ENCODE measurements at places on chromosomes 12 and 14. TPM values are rescaled to one million over a fixed set of nuclear protein-coding genes. Genes with fewer than 3 reads are reported as not detected.

Gene DPF3
- 0.83 TPM for total RNA-seq

Gene AVPR1A
- 6.7 TPM for total RNA-seq

Gene PPP4R4
- 0.34 TPM for total RNA-seq

Gene CCDC197
- total RNA-seq, result not detected

Gene SDR9C7
- 0.40 TPM for total RNA-seq

Gene PLCZ1
- 0.83 TPM for total RNA-seq

Gene PARP2
- 6.5 TPM for total RNA-seq

Gene HVCN1
- 5.4 TPM for total RNA-seq

Gene FIGNL2
- 0.33 TPM for total RNA-seq

Gene TEX22
- total RNA-seq, result 0.17 TPM

Gene CLEC4A
- total RNA-seq, result 0.58 TPM

DNA sequence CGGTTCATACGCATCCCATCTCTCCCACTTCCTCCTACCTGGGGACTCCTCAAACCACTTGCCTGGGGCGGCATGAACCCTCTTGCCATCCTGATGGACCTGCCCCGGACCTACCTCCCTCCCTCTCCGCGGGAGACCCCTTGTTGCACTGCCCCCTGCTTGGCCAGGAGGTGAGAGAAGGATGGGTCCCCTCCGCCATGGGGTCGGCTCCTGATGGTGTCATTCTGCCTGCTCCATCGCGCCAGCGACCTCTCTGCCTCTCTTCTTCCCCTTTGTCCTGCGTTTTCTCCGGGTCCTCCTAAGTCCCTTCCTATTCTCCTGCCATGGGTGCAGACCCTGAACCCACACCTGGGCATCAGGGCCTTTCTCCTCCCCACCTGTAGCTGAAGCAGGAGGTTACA is 3.6 kb downstream of the WNT1 start:
- no peak for DNase-seq

DNA sequence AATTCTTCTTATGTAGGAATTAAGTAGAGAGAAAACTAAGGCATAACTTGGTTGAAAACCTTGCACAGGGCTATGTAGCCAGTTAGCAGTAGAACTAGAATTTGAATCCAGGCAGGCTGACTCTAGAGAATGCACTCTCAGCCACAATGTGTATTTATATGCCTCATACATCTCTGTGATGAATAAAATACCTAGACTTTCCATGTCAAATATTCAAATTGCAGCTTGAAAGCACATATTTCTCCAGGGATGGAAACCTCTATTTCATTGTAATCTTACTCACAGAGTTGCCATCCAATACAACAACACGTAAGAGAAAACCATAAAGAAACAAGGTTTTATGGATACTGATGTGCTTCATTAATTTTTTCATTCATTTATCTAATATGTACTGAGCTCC is 256.0 kb upstream of the FLRT2 start:
- no peak for DNase-seq

- no peak for DNase-seq
These were observed 94.9 kb downstream of the NAV3 start for GRCh38 chr12:77925536-77926108.

DNA sequence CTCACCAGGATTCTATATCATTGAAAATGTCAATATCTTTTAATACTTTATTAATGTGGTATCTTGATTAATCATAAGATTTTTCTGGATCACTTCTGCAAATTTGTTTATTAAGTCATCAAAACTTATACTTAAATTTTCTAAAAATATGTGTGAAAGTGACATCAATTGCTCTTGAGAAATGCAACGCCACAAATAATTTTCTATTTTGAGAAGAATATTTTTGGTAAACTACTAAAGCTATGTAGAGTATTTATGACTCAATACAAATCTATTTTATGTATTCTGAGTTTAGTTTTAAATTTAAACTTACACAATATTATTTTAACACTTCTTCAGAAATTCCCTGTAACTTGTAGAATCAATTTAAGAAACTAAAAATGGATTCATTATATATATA is 263.3 kb downstream of the RASSF9 start:
- no peak for DNase-seq

- no peak for DNase-seq
These were observed 24.6 kb upstream of the UBC start for GRCh38 chr12:124939079-124939420.

DNA sequence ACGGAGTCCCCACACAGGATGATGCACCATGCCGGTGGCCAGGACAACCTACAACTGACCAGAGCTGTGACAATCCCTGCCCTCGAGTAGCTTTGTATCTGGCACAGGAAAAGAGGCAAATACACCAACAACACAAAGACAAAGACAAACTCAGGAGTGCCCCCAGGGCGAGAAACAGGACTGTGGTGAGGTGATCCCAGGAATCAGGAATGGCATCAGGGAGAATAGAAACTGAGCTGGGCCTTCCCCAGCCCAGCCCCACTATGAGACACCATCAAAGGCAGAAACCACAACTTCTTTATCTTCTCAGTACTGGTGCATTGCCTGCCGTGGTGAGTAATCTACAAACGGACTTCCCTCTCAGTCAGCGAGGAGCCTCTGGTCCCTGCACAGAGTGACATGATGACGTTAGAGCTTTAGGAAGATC is 157.7 kb downstream of the TTC7B start:
- DNase-seq, result no peak

DNA sequence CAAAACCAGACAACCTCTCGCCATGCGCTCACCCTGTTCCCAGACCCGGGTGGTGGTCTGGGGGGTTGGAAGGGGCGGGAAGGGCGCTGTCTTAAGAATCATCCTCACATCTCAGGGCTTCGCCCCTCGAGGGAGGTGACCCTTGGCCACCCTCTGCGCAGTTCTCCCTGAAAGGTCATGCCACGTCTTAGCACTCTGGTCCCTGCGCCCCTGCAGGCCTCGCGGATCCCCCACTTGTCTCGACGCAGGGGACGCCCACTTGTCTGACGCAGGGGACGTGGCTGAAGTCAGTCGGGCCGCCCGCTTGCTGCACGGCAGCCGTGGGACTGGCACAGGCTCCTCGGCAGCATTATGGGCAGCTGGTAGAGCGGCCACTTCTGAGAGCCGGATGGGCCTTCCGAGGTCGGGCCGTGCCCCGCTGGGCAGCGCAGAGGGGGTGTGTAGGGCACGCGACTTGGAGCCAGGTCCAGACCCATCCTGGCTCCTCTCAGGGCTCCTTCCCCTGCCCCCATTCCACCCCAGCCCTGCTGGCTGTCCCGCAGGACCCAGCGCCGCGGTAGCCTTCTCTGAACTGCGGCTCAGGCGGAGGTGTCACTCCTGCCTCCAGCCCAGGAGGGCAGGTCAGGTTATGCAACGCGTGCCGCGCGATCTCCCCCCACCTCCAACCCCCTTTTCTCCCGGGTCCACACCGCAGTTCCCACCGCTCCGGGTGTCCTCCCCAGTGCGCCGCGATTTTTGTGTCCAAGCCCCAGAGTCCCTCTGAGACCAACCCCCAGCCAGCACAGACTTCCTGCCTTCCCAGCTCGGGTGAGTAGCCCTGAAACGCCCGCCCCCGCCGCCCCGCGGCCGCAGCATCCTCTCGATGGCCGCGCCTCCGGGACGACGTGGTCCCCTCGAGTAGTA is 40.9 kb upstream of the CAPRIN2 start:
- no peak for DNase-seq

GRCh38 chr14:94025720-94026119 is 420 bp upstream of the OTUB2 start:
- no peak for DNase-seq

- no peak for DNase-seq
These were observed 17.4 kb upstream of the KRT7 start for GRCh38 chr12:52215587-52216031.

DNA sequence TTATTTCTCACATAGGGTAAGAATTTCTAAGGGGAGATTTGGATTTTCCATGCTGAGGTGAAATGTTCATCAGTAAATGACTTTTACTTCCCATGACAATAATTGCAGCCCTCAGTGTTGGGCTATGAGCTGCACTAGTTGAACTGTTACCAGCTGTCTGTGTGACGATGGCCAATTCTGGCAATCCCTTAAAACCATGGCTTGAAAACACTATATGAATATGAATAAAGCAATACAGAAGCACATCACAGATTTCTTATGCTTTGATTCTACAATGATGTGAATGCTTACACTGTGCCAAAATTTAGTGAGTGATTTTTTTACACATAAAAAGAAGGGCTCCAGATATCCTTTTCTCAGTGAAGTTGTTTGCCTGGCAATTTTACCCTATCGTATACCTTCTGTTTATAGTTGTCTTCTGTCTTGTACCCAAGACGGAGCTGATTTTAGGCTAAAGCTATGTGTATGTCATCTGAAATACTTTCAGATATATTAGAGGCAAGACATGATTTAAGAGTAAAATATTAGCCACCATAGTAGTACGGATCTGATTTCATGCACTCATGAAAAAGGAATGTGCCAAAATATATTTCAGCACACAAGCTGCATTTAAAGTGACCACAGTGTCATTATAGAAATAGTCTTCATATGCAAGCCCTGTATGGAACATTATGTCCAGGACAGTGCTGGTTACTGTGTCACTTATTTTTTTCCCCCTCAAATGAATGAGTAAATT is 52.0 kb downstream of the SLC38A4 start:
- DNase-seq, result no peak

GRCh38 chr12:93145086-93145485 is 216.0 kb upstream of the EEA1 start:
- no peak for DNase-seq

GRCh38 chr12:124699909-124700308 is 132.5 kb upstream of the NCOR2 start:
- DNase-seq, result no peak

DNA sequence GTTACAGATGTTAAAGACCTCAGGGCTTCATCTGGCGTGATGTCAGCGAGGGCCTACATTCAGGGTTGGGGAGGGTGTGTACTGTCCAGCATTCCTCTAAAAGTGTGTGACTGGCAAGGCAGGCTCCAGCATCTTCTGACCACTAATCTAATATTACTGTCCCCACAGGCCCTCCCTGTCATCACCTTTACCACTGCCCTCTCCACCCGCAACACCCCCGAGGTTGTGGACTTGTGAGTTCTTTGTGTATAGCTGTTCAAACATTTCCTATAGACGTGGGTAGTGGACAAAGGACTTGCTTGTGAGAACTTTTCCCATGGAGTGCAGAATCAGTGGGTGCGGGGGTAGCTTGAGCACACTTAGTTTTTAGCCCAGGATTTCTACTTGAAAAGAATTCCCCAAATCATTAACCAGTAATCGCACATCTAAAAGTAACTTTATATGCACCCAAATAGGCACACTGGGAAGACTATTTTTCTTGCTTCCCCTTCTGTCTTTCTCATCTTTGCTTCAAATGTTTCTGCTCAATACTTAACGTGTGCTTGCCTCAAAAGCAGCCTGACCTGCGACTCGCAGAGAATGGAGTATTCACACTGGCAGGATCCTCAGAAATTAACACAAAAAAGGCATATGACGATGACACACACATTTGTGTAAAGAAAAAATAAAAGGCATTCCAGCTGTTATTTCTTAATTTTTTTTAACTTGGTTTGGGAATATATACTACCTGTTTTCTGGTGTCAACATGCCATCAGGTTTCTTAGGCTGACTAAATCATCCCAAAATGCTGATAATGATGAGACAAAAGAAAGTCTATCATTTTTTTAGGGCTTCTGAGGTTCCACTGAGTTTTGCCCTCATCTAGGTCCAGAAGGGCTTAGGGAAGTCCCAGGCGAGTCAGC is 158.4 kb upstream of the HIF1A start:
- no peak for DNase-seq

DNA sequence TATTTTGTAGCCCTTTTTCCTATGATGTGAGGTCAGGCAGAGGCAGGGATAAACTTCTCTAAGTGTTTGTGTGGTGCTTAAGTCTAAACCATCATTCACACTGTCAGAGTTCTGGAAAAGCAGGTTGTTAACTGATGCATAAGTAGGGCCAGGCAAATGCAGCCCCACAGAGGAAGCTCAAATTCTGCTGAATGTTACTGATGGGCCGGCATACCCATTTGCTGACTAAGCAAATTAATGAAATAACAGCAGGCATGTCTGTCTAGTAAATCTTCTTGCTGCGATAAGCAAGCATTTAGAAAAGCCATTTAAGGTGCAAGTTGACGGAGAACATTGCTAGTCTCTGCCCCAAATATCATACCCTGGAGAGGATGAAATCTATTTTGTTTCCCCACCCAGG is 523.2 kb upstream of the CCDC196 start:
- no peak for DNase-seq

- DNase-seq, result no peak
These were observed 148.7 kb downstream of the DICER1 start for GRCh38 chr14:95008445-95009217.

DNA sequence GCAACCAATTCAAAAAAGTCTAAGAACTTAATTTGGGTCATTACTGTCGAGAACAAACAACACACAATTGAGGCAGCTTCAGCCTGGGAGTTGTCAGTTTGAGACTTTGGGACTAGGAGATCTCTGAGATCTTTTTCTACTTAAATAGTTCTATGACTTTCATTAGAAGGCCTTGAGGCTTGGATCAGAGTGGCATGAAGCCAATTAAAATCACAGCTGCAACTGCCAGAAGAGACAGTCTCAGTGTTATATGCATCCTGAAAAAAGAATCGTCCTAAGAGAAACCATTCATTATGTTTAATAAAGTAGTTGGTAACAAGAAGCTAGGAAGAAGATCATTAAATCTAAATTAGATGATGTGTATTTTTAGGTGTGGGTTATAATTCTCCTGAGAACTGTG is 170.8 kb upstream of the RASSF8 start:
- no peak for DNase-seq

DNA sequence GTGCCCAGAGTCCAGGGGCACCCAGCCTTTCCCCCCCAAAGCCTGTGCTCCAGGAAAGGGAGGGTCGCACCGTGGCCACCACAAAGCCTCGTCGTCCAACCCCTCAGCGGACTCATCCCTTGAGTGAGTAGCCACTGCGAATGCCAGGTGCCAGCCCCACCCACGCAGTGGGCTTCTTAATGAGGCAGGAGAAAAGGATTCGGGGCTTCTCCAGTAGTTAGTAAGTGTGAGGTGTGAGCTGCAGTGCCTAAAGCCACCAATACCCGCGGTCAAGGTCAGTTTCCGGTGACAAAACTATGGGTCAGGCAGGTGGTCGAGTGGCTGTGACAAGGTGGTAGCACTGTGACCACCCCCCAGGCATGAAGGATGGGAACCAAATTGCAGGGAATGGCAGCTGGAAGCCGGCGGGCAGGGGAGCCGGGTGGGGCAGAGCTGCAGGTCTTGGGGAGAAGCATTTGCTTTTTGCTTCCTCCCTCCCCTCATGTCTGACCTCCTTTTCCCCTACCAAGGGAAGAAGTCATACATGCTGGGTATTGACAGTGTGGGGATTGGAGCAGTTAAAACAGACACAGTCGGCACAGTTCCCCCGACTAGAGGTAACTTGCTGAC is 8.0 kb downstream of the RAN start:
- no peak for DNase-seq

- no peak for DNase-seq
These were observed 802 bp downstream of the SUSD6 start for GRCh38 chr14:69612014-69612782.

GRCh38 chr12:27975222-27976136 is 2.9 kb upstream of the PTHLH start:
- no peak for DNase-seq

DNA sequence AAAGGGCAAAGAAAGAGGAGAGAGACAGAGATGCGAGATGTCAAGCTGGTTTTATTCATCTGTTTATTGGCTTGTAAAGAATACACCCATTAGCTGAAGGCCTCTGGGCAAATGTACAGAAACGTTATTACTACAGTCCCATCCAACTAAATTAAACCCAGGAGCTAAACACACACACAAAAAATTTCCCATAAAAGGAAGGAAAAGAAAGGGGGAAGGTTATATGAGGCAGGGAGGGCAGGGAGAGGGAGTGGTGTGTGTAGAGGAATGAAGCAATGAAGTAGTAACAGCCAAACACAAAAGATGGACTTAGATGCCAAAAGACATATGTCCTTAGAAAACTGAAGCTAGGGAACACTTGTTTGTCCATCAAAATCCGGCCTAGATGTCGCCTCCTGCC is 3.1 kb upstream of the MFAP5 start:
- DNase-seq, result no peak

Data from esophagus muscularis mucosa (tissue), 4 donors.